NCI-H526 (cell line): ENCODE measurements at places on chromosomes 4 and X.

DNA sequence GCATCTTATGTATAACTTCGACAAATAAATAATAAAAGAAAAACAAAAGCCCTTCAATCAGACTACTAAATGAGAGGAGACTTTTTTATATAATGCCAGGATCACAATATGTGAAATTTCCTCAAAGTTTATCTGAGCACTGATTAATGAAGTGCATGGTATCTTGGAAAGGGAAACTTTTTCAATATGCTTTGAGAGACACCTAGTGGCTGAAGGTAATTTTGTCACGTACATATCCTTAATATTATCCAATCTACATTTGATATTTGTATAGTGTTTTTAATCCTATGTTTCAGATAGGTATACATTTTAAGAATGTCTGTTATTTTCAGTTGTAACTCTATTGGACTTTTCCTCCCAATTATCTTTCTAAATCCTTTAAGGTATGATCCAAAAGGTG, 146.8 kb downstream of the KLHL4 start:
- DNase-seq = peak; percentile 18

GRCh38 chr4:107757864-107758476, 37.9 kb upstream of the PAPSS1 start:
- DNase-seq = peak; percentile 5

DNA sequence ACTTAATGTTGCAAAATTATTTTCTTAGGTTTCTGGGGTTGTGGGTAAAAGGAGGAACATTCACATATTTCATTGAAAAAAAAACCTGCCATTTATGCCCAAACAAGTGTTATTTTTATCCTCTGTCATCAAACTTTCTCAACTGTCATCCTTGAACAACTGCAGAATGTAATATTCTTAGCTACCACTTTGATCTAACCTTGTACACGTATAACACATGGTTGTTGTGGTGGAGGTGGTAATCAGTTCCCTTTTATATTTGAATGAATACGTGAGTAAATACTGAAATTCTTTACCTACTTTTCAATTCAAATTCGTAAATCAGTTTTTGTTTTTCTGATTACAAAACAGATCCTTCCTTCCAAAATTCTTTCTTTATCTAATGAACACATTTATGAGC, 3.8 kb upstream of the AMMECR1 start:
- no peak for DNase-seq

DNA sequence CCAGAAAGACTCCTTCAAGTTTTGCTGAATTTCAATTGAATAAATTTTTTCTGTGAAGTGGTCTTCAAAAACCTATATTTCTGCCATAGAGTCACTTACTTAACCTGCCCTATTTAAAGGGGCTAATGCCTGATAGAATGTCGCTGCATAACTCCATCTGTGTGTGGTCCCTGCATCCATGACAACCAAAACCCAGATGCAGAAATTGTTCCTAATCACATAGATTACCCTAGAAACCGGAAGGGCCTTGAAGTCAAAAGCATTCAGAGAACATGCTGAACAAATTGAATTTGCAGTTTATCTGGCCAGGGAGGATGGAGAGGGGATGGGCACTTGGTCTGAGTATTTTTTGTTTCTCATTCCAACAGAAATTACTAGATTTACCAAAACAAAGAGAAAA, 1.5 kb upstream of the PARM1 start:
- no peak for DNase-seq

DNA sequence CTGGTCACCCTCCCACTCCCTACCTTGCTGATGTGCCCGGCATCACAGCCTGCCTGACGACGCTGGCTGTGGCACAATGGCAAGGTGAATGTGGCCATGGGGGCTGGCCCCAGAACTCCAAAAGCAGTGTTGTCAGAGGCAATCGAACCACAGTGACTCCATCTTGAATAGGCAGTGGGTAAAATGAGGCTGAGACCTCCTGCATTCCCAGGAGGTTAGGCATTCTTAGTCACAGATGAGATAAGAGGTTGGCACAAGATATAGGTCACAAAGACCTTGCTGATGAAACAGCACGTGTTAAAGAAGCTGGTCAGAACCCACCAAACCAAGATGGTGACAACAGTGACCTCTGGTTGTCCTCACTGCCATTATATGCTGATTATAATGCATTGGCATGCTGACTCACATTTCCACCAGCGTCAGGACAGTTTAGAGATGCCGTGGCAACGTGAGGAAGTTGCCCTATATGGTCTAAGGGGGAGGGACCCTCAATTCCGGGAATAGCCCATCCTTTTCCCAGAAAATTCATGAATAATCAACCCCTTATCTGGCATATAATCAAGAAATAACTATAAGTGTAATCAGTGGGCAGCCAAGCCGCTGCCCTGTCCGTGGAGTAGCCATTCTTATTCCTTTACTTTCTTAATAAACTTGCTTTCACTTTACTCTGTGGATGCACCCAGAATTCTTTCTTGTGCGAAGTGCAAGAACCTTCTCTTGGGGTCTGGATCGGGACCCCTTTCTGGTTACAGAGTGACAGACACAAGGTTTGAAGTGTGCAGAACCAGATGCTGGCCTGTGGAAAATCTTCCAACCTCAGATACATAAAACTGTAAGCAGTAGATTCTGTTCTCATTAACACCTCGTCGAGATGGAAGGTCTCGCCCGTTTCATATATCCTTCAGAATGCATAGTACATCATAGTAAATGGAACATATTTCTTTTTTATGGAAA, 26.8 kb upstream of the CLDN24 start:
- DNase-seq = no peak

GRCh38 chr4:83362492-83363329, 28.1 kb upstream of the HPSE start:
- DNase-seq = peak; percentile 82

DNA sequence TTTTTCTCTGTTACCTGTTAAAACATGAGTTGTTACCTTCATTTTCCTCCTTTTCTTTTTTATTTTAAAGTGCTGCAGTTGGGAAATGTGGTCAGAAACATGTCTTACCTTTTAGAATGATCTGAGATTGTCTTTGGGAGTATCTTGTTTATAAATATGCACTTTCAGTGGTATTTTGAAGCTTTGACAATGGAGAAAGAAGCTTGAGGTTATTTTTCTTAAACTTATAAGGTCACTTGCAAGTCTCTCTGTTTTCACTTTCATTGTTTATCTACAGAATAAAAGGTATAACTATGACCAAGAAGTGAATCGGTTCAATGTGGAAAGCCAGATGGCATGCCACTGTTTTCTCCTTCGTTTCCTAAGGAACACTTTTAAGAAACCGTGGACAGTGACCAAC, 167.5 kb upstream of the SLC7A11 start:
- no peak for DNase-seq

DNA sequence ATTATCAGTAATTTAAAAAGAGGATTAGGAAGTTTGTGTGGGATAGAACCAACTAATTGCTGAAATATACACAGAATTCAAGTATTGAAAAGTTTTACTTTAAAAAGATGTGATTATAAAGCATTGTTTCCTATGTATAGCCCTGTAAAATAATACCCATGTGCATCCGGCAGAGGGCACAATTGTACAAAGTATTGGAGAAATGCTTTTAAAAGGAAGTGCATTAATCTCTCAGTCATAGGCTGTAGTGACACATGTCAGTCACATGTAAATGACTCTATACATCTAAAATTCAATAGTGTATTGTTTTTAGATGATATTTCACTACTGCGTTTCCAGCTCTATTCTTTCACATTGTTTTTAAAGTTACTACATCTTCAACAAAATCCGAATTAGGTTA, 9.7 kb upstream of the GEMIN8 start:
- peak; percentile 72 for DNase-seq

DNA sequence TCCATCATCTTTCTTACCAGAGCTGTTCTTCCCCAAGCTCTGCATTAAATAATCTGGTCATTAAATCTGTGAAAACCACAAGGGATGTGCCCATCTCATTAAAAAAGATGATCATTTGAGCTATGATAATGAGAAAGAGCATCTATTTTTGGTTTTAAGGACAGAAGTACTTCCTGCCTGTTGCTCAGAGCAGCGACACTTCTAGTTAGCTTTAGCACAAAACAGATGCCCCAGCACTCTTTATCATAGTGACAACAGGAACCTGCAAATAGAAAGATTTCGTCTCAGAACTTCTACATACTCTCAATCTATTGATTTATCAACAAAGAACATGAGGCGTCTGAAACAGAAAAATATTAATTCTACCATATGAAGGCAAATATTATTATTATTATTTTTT, 140.1 kb downstream of the APBB2 start:
- DNase-seq = no peak
